ENCODE measurements at places on chromosomes 2 and 18. TPM values are rescaled to one million over a fixed set of nuclear protein-coding genes. Genes with fewer than 3 reads are reported as not detected.

BCL11A gene
- 11.3 TPM for total RNA-seq

MFSD6 gene
- 84.0 TPM for total RNA-seq

CWC22 gene
- total RNA-seq, result 17.5 TPM

REG3A gene
- not detected for total RNA-seq

PLEK gene
- total RNA-seq, result 5.2 TPM

CNGA3 gene
- 1.8 TPM for total RNA-seq

CPS1 gene
- 0.68 TPM for total RNA-seq

MBP gene
- total RNA-seq, result 12.7 TPM

DNA sequence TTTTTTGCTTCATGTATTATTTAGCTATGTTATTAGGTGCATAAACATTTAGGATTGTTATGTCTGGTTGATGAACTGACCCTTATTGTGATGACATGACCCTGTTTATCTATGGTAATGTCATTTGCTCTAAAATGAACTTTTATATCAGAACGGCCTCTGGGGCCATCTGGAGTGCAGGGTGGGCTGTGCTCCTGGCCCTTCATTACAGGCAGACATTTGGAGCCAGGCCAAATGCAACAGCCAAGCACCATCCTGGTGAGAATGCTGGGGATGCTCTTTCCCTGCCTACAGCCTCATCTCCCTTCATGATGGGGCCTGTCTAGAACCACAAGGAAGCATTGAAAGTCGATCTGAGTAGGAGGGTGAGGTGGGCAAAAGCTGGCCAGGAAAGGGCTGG, 38.0 kb downstream of the HJURP start:
- H3K4me3 ChIP-seq, result no peak overlapping the region
- no peaks in the 10 kb centered on the region for H3K27me3 ChIP-seq
- H3K36me3 ChIP-seq, result no peaks in the 10 kb centered on the region
- no peaks in the 10 kb centered on the region for H3K4me1 ChIP-seq
- peak; percentile 2 for DNase-seq

- H3K27ac ChIP-seq, result peak overlapping the region; percentile 46
- peak; percentile 42 for DNase-seq
- H3K27me3 ChIP-seq, result no peaks in the 10 kb centered on the region
- H3K4me3 ChIP-seq, result no peak overlapping the region
- H3K4me1 ChIP-seq, result no peaks in the 10 kb centered on the region
Observed at GRCh38 chr18:74524097-74524496, 10.2 kb upstream of the CNDP1 start.

DNA sequence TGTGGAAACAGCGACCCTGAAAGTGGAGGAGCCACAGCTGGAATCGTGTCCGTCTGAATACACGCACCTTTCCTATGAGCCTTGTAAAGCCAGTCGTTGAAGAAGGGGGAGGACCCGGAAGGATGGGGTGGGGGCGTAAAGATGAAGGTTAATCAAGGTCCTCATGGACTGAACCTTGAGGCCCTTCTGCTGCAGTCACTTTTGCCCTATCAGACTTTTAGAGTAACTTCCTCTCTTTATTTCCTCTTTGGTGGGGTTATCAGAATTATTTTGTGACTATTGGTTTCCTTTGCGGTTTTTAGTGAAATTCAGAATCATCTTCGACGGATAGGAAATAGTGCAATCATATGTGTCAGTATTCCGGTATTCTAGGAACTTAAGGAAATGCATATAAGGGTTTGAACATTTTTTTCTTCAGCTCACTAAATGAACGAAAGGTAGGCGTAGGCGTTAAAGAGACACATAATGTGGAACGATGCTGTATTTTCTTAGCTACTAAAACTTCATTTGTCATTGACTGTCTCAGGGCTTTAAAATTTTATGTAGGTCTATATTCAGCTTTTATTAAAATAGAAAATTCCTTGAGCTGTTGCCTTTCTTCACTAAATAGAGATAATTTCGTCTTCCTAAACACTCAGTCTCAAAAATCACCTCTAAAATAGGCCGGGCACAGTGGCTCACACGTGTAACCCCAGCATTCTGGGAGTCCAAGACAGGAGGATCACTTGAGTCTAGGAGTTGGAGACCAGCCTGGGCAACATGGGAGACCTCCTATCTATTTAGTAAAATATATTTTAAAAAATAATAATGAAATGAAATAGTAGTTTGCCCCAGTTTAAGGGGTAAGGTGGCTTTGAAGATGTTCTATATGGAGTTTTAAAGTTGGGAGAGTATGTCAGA, 1.4 kb upstream of the YES1 start:
- peak overlapping the region; percentile 93 for H3K27ac ChIP-seq
- H3K36me3 ChIP-seq, result no peaks in the 10 kb centered on the region
- no peaks in the 10 kb centered on the region for H3K27me3 ChIP-seq
- peaks cover 3% of the 10 kb centered on the region for H3K4me1 ChIP-seq

- H3K27me3 ChIP-seq, result no peaks in the 10 kb centered on the region
- H3K4me1 ChIP-seq, result no peaks in the 10 kb centered on the region
- H3K36me3 ChIP-seq, result no peaks in the 10 kb centered on the region
- no peak for DNase-seq
- no peak overlapping the region for H3K4me3 ChIP-seq
- no peak overlapping the region for H3K27ac ChIP-seq
Observed at GRCh38 chr18:52992041-52992440, 652.0 kb downstream of the DCC start.

DNA sequence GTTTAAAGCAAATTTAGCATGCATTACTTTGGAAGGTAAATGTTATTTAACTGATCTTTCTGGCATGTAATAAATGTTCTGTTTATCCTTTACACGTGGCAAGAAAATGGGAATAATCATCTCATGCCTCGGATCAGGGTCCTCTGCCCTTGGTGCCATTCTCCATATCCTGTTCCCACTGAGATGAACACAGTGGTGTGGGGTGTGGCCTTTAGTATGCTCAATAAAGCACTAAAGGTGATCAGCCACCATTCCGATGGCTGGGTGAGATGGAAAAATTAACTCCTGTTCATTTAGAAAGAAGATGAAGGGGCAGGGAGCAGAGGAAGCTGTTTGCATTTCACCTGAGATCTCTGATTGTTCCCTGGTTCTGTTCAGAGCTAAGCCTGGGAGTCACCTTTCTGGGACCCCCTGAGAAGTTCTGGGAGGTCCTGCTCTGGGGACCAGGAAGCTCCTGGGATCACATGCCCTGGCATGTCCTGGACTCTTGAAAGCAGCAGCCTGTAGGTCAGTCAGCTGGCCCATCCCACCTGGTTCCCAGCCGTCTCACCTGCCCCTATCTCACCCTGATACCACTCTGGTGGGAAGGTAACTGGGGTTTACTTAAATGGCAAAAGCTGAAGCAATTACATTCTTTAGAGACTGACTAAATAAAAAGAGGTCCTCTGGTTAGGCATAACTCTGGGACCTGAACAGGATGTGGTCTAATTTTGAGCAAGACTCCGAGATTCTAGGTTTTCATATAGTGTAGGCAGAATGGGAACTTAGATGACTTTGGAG, 288.9 kb upstream of the EPAS1 start:
- H3K27ac ChIP-seq, result no peak overlapping the region
- no peak overlapping the region for H3K4me3 ChIP-seq
- H3K4me1 ChIP-seq, result peaks cover 7% of the 10 kb centered on the region
- DNase-seq, result peak; percentile 57

GRCh38 chr18:79871481-79872091, 73.8 kb downstream of the KCNG2 start:
- H3K27me3 ChIP-seq, result peaks cover 14% of the 10 kb centered on the region
- no peaks in the 10 kb centered on the region for H3K36me3 ChIP-seq
- no peaks in the 10 kb centered on the region for H3K4me1 ChIP-seq

- no peaks in the 10 kb centered on the region for H3K36me3 ChIP-seq
- H3K4me1 ChIP-seq, result peaks cover 14% of the 10 kb centered on the region
- DNase-seq, result no peak
Observed at GRCh38 chr2:32067549-32067948, 4.2 kb downstream of the SPAST start.

GRCh38 chr18:12748671-12749070, 45.8 kb downstream of the PSMG2 start:
- H3K27ac ChIP-seq, result no peak overlapping the region
- no peak overlapping the region for H3K4me3 ChIP-seq
- DNase-seq, result no peak

DNA sequence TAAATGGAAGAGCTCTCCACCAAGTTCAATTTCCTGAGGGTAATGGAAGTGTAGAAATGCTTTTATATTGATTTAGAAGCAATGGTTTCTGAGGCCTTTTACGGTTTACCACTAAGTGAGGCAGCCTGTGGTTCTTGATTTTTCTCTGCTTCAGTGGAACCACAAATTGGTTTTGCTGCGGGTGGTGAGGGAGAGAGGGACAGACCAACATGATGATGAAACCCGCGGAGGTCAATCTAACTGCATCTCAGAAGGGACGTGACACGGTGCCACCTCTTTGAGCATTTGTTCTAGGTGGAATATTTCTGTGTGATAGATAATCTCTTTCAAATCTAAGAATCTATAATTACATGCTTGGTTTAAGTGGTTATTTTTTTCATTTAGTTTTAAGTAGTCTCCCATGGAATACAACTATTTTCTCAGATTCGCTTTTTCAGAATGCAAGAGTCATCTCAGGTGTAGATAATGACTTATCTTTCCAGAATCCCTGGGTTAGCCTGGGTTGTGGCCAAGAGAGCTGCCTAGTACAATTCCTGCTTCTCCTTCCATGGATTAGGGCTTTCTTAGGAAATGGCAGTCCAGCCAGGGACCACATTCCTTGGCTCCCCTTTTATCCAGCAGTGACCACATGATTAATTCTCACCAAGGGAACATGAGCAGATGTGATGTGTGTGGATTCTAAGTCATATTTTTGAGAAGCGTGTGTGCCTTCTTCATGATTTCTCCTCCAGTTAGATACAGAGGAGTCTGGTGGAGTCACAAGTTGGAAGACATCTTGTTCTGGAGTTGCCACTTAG, 52.5 kb downstream of the KCNE4 start:
- no peak for DNase-seq
- H3K36me3 ChIP-seq, result no peaks in the 10 kb centered on the region
- no peak overlapping the region for H3K4me3 ChIP-seq

GRCh38 chr2:234631646-234632514, 135.0 kb upstream of the ARL4C start:
- no peaks in the 10 kb centered on the region for H3K27me3 ChIP-seq
- no peak overlapping the region for H3K4me3 ChIP-seq
- H3K4me1 ChIP-seq, result peaks cover 7% of the 10 kb centered on the region
- no peaks in the 10 kb centered on the region for H3K36me3 ChIP-seq
- no peak overlapping the region for H3K27ac ChIP-seq

GRCh38 chr2:29400930-29401653, 285.9 kb downstream of the CLIP4 start:
- no peaks in the 10 kb centered on the region for H3K4me1 ChIP-seq
- no peak overlapping the region for H3K27ac ChIP-seq
- H3K4me3 ChIP-seq, result no peak overlapping the region
- no peaks in the 10 kb centered on the region for H3K36me3 ChIP-seq

DNA sequence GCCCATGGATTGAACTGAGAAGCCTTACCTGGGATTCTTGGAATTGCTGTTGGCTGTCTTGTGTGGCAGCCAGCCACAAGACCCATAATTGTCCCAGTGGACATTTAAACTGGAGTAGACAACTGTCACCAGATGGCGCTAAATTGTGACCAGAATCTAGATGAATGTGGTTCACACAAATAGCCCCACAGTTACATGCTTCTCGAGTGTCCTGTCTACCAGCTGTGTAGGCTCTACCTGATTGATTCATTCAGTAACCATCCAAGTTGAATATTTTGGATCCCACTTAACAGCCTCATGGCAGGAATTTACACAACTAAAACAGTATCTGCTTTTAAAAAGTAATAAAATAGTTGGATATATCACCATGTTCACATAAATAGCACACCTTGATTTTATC, 73.2 kb downstream of the MAP4K4 start:
- H3K27me3 ChIP-seq, result no peaks in the 10 kb centered on the region
- H3K36me3 ChIP-seq, result no peaks in the 10 kb centered on the region
- peak; percentile 39 for DNase-seq
- no peak overlapping the region for H3K4me3 ChIP-seq
- H3K27ac ChIP-seq, result no peak overlapping the region

DNA sequence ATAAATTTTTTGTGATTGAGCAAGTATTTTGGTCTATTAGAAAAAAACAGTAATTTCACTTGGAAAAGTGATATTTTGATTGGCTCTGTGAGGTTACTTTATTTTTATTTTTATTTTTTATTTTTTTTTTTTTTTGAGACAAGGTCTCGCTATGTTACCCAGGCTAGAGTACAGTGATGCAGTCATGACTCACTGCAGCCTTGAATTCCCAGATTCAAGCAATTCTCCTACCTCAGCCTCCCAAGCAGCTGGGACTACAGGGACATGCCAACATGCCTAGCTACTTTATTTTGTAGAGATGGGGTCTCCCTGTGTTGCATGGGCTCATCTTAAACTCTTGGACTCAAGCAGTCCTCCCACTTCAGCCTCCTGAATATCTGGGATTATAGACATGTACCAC, 60.9 kb upstream of the MGAT5 start:
- H3K4me3 ChIP-seq, result no peak overlapping the region
- DNase-seq, result no peak
- no peak overlapping the region for H3K27ac ChIP-seq
- peaks cover 5% of the 10 kb centered on the region for H3K4me1 ChIP-seq

DNA sequence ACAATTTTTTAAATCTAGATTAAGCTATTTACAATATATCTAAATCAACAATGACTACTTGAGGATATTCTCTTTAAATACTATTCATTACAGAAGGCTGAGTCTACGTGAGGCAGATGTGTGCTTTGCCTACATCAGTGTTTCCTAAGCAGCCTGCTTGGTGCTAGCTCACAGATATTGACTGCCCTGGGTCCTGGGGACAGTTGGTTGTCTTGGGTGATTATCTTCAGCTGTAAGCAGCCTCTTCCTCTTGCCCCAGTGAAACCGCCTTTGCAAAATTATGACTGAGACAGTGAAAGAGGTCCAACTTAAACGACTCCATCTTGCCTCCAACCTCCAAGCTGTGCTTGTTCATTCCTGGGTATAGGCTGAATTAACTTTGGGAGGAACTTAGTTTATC, 39.6 kb upstream of the CCDC88A start:
- no peaks in the 10 kb centered on the region for H3K27me3 ChIP-seq
- DNase-seq, result no peak
- H3K4me3 ChIP-seq, result no peak overlapping the region
- H3K36me3 ChIP-seq, result no peaks in the 10 kb centered on the region
- no peaks in the 10 kb centered on the region for H3K4me1 ChIP-seq

DNA sequence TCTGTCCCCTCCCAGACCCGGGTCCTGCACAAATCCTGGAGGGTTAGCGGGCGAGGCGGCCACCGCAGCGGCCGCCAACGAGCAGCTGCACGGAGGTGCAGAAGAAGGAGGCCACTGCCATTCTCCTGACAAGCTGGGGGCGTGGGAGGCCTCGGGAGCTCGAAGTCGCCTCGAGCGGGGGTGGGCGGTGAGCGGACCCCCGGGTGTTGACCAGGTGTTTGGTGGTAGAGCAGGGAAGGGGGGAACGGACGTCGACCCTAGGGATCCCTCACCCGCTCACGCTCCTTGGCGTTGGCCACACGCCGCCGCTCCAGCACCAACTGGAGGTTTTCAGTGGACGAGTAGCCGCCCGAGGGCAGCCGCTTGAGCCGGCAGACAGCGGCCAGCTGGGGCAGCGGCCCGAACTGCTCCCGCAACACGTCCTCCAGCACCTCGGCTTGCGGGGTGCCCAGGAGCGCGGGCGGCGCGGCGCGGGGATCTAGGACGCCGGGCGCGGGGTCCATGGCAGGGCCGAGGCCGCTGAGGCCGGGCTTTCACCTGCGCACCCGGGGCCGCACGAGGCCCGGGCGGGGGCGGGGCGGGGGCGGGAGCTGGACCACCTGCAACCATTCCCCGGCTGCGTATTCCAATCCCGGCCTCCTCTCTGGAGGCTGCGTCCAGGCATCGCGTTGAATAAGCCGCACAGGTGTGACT, at the start of gene FIGLA:
Gene FIGLA (minus strand): TSS at position 508 of the 693 bp plus-strand sequence. CDS start 5 bp downstream, at position 503.
- H3K27me3 ChIP-seq, result peaks cover 78% of the 10 kb centered on the region
- peaks cover 12% of the 10 kb centered on the region for H3K4me1 ChIP-seq
- H3K4me3 ChIP-seq, result peak within 1 kb of the TSS; percentile 44
- H3K27ac ChIP-seq, result no peak within 1 kb of the TSS
